ENCODE measurements at places on chromosomes 16 and 17.
A peak's percentile ranks its signal among the peaks of the same experiment; 100 is the strongest.

- DNase-seq, result no peak
Observed at GRCh38 chr16:69100071-69100691, 5.3 kb upstream of the HAS3 start.

DNA sequence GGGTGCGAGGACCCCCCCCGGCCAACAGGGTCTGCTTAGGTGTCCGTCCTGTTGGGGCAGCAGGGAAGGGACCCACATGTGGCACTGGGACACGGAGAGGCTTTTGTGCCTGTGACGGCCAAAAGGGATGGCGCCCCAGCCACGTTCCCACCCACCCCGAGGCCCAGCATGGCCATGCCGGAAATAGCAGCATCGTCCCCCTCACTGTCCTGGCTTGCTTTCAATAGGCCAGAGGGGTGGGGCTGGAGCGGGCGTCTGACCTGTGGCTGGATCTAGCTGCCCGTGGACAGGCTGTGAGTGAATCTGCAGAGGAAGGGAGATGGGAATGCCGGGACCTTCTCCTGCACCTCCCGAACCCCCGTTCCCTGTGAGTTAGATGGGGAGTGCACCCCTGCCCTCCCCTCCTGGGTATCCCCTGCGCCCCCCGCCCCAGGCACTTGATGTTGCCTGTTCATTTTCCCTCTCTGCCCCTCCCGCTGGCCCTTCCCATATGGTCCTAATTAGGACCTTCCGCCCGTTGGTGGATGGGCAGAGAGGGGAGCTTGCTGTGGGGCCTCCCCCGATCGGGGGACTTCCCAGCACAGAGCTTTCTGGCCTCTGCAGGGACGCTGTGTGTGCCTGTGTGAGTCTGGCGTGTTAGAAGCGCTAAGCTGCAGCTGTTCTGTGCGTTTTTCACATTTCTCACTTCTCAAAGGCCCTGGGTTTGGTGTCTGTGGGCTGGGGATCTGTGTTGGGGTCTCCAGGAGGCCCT lies 292.8 kb downstream of the SEC14L1 start:
- DNase-seq, result peak; percentile 68

- peak; percentile 53 for DNase-seq
Observed at GRCh38 chr16:7137560-7138330, 194.9 kb upstream of the RBFOX1 start.

DNA sequence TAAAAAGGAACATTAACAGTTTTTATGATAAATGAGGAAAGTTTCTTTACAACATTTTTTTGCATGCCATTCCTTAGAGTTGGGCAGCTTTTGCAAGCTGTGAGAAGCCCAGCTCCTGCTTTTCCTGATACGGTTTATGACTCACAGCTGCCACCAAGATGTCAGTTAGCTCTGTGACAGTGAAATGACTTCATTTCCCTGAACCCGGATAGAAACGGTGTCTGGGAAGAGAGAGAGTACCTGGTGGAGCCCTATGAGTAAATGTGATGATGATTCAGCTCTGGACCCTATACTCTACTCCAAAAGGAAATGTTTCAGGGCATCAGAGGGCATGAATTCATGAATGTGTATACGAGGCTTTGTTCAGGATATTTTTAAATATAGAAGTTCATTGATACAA lies 366.3 kb upstream of the HSBP1 start:
- DNase-seq, result no peak

- DNase-seq, result peak; percentile 60
Observed at GRCh38 chr16:82329504-82330192, 159.6 kb upstream of the MPHOSPH6 start.

DNA sequence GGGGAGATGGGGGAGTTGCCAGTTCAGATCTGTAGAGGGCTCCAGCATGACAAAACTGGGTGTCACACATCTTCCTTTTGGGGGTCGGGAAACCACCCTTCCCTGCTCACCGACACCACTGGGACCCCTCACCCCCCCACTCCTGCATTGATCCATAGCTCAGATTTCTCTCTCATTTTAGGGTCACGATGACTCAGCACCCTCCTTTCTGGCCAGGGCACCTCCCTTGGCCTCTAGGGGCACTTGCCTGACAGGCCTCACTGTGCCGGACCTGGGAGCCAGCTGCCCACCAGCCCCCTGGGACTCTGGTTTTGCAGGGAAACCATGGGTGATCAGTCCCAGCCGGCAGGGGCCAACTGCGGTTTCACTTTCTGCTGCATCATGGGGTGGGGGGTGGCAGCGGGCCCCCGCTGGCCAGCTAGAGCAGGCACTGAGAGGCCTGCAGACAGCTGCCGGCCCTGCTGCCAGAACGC lies 239.4 kb downstream of the MRTFB start:
- no peak for DNase-seq

- no peak for DNase-seq
Observed at GRCh38 chr17:30599428-30600059, 122.3 kb downstream of the GOSR1 start.

- DNase-seq, result peak; percentile 72
Observed at GRCh38 chr16:70250748-70251628, 752 bp downstream of the EXOSC6 start.

GRCh38 chr17:68382582-68383085 lies 74.7 kb downstream of the WIPI1 start:
- no peak for DNase-seq

GRCh38 chr16:19474617-19475016 lies 47.3 kb downstream of the GDE1 start:
- no peak for DNase-seq

DNA sequence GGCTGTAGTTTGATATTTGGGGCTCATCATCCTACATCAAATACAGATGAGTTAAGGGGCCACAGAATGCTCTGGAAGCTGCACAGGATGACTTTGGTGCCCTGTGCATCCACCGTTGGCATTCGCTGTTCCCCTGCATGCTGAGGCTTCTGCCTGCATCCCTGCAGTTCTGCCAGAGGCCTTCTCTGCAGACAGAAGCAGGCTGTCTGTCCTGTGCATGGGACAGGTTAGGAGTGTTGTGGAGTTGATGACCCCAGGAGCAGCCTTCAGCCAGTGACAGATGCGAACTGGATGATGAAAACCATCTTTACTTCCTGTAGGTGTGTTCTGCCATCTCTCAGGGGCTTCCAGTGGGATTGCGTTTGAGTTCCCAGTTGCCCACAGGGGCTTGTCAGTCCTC lies 13.6 kb upstream of the TNS4 start:
- DNase-seq, result no peak

- DNase-seq, result no peak
Observed at GRCh38 chr17:31401456-31402254, 10.2 kb downstream of the RAB11FIP4 start.

- peak; percentile 88 for DNase-seq
Observed at GRCh38 chr16:28974007-28974436, 556 bp upstream of the SPNS1 start.

DNA sequence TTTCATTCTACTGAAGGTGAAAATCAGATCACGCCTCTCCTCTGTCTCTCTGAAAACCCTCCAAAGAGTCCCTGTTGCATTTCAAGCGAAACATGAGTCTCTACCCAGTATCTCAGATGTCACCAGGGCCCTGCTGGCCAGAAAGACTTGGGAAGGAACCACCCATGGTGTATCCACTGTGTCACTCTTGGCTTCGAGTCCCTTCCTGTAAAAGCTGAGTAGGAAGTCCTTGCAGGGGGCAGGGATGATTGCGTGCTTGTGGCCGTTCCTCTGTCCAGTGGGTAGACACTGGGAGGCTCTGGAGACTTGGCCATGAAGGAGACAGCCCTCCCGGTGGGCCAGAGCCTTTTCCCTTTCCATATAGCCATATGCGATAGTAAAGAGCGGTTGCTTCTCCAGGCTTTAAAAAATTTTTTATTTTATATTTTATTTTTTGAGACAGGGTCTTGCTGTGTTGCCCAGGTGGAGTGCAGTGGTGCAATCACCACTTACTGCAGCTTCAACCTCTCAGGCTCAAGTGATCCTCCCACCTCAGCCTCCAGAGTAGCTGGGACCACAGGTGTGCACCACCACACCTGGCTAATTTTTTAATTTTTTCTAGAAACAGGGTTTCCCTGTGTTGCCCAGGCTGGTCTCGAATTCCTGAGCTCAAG lies 19.0 kb upstream of the RMI2 start:
- no peak for DNase-seq

DNA sequence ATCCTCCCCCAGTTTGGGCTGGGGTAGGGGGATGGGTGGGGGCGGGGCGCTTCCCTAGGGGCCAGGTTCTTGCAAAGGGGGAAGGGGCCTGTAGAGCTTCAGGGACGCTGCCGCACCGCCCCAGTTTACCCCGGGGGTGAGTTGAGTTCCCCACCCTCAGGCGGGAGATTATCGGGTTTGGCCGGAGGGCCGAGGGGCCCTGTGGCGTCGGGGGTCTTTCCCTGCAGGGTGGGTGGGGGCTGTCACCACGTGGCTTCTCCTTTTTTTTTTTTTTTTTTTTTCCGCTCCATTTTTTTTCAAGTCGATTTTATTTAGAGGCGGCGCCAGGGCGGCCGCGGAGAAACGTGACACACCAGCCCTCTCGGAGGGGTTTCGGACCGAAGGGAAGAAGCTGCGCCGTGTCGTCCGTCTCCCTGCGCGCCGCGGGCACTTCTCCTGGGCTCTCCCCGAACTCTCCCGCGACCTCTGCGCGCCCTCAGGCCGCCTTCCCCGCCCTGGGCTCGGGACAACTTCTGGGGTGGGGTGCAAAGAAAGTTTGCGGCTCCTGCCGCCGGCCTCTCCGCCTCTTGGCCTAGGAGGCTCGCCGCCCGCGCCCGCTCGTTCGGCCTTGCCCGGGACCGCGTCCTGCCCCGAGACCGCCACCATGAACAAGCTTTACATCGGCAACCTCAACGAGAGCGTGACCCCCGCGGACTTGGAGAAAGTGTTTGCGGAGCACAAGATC lies at the start of gene IGF2BP1:
Gene IGF2BP1 (plus strand): TSS at position 283 of the 724 bp plus-strand sequence. CDS start 361 bp downstream, at position 644.
- DNase-seq, result peak; percentile 88

GRCh38 chr17:17606416-17607000 lies 15.0 kb upstream of the PEMT start:
- DNase-seq, result no peak

- no peak for DNase-seq
Observed at GRCh38 chr16:86618431-86619238, 40.3 kb downstream of the FOXL1 start.
